ENCODE measurements at places on chromosomes 16 and 17. TPM values are rescaled to one million over a fixed set of nuclear protein-coding genes. Genes with fewer than 3 reads are reported as not detected.

The CES4A gene
- 12.5 TPM for total RNA-seq

The WNK4 gene
- not detected for total RNA-seq

GRCh38 chr17:77884019-77884418, 74.5 kb upstream of the TNRC6C start:
- no peak for DNase-seq

GRCh38 chr16:63461248-63461841, 1425.1 kb upstream of the CDH8 start:
- DNase-seq = no peak

DNA sequence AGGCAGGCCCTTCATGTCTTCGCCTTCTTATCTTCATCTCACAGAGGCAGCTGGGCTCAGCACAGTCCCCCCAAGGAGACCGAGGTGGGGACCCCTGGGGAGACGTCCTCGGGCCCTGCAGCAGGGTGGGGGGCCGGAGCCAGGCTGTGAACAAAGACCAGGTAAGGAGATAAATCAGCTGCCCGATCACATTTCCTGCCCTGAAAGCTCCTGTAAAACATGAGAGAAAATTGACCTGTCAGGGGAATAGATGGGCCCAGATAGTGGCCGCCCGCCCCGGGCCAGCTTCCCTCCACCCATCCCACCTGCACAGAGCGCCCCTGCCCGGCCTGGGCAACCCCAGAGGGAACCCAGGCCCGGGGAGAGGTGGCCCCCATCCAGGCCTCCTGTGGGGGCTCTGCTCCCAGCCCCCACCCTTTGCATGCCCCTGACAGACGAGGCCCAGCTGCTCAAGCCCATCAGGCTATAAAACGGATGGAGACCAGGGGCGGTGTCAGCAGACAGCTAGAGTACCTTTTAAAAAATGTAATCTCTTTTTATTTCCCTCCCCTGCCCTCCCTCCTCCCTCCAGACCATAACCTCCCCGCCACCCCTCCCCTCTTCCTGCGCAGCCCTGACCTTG, 18.8 kb upstream of the SLC38A10 start:
- no peak for DNase-seq
